A549 treated with Hydrocortisone at 1 μM for 4 hours (cell line): ENCODE measurements at places on chromosomes 2 and 18. TPM values are rescaled to one million over a fixed set of nuclear protein-coding genes. Genes with fewer than 3 reads are reported as not detected.

The CACNB4 gene
- 0.09 to 0.26 TPM (median 0.15 TPM) in 5 replicates for total RNA-seq

The ATP8B1 gene
- total RNA-seq = 6.0 to 8.9 TPM (median 6.8 TPM) in 5 replicates

The IKZF2 gene
- 0.05 to 0.37 TPM (median 0.27 TPM) in 5 replicates for total RNA-seq

The HOXD1 gene
- total RNA-seq = 0.15 to 0.27 TPM (median 0.22 TPM) in 5 replicates

The ASIC4 gene
- total RNA-seq = 0.06 to 0.26 TPM (median 0.07 TPM) in 5 replicates

The C2orf66 gene
- 0.06 to 0.07 TPM in 2 of 5 replicates, not detected in the others for total RNA-seq

The CRYGD gene
- total RNA-seq = not detected in 5 replicates

The SLC8A1 gene
- 0.21 to 0.41 TPM (median 0.29 TPM) in 5 replicates for total RNA-seq

The COL3A1 gene
- total RNA-seq = 0.09 to 0.21 TPM (median 0.20 TPM) in 5 replicates

The MTA3 gene
- total RNA-seq = 25.3 to 36.5 TPM (median 30.8 TPM) in 5 replicates

The AMER3 gene
- total RNA-seq = not detected in 5 replicates

The PDE11A gene
- 0.30 to 0.71 TPM (median 0.56 TPM) in 5 replicates for total RNA-seq

The CRYGC gene
- total RNA-seq = not detected in 5 replicates

The OTOF gene
- 0.09 to 0.31 TPM (median 0.13 TPM) in 5 replicates for total RNA-seq

The FEV gene
- not detected in 5 replicates for total RNA-seq
